ENCODE measurements at places on chromosomes 3 and 15.

DNA sequence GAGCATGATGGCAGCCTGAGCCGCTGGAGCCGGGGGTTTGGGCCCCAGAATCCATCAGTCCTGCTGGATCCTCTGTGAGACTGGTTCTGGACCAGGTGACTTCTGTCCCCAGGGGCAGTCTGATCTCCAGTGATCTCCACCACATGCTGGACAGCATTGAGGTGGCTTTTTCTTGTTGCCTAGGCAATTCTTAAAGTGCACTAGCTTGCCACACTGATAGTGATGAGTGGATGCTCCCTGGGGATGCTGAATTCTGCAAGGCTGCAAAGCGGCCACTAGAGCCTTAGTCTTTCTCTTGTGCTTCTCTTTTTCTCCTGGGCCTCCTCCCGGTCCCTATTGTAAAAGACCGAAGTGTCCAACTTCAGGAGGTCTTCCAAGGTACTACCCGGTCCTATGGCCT, 70.4 kb upstream of the ATP11B start:
- no peak overlapping the region for H3K27ac ChIP-seq
- no peaks in the 10 kb centered on the region for H3K4me1 ChIP-seq
- DNase-seq, result no peak
- H3K27me3 ChIP-seq, result no peaks in the 10 kb centered on the region

DNA sequence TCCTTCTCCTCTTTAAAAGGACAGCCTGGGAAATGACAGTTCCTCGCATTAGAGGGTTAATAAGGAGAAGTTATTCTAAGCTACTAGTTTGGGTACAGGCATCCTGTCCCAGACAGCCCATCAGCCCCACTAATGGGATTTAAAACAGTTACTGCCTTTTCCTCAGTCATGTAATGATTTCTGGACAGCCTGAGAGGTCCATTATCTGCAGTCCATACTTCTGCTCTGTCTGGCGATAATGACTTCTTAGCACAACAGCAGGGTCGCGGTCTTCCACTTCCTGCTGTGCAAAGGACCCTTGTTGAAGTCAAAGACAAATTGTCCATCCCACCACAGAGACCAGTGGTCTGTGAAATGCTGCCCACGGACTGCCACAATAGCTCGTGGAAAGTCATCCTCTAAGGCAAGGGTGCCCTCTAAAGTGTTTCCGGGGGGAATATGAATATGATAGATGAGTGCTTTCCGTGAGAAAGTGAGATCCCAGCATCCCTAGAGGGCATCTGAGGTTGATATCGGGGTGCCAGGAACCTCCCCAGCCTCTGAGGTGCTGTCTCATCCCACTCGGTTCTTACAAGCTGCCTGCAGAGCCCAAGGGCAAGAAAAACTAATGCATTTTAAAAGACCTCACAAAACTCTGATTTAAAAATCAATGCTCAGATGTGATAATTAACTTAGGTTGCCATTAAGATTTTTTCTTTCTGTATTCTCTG, 100.7 kb downstream of the SHOX2 start:
- H3K4me3 ChIP-seq, result no peak overlapping the region
- H3K27ac ChIP-seq, result no peak overlapping the region
- H3K36me3 ChIP-seq, result no peaks in the 10 kb centered on the region
- DNase-seq, result no peak
- no peaks in the 10 kb centered on the region for H3K4me1 ChIP-seq
- no peaks in the 10 kb centered on the region for H3K27me3 ChIP-seq

- no peaks in the 10 kb centered on the region for H3K36me3 ChIP-seq
- H3K27ac ChIP-seq, result no peak overlapping the region
- H3K4me1 ChIP-seq, result no peaks in the 10 kb centered on the region
Observed at GRCh38 chr3:87436781-87437543, 160.6 kb upstream of the POU1F1 start.

DNA sequence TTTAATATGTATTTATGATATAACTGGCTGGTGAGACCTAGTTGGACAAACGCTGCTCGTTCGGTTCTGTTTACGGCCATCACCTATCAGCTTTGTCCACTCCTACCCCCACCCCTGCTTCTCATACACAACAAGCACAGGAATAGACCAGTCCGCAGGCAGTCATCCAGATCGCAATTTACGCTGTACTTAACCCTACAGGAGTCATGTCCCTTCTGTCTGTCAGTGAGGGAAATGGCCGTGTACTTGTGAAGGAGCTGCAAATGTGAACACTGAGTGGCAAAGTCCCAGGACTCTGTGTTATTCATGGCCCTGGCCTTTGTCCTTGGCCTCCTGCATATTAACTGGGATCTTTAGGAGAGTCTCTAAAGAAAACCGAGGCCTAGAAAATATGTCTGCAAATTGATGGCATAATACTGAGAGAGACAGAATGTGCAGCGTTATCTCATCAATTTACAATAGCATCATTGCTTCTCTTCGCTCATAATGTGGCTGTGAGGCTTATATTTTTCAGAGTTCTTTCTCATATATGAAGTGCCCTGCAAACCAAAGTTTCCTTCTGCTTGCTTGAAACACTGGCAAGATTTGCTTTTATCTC, 7.2 kb upstream of the ABHD10 start:
- no peak for DNase-seq
- H3K27me3 ChIP-seq, result no peaks in the 10 kb centered on the region
- H3K27ac ChIP-seq, result no peak overlapping the region

GRCh38 chr3:190596349-190597285, 82.7 kb downstream of the IL1RAP start:
- H3K27ac ChIP-seq, result peak overlapping the region; percentile 1
- no peaks in the 10 kb centered on the region for H3K36me3 ChIP-seq
- no peaks in the 10 kb centered on the region for H3K27me3 ChIP-seq
- peaks cover 22% of the 10 kb centered on the region for H3K4me1 ChIP-seq
- no peak for DNase-seq

DNA sequence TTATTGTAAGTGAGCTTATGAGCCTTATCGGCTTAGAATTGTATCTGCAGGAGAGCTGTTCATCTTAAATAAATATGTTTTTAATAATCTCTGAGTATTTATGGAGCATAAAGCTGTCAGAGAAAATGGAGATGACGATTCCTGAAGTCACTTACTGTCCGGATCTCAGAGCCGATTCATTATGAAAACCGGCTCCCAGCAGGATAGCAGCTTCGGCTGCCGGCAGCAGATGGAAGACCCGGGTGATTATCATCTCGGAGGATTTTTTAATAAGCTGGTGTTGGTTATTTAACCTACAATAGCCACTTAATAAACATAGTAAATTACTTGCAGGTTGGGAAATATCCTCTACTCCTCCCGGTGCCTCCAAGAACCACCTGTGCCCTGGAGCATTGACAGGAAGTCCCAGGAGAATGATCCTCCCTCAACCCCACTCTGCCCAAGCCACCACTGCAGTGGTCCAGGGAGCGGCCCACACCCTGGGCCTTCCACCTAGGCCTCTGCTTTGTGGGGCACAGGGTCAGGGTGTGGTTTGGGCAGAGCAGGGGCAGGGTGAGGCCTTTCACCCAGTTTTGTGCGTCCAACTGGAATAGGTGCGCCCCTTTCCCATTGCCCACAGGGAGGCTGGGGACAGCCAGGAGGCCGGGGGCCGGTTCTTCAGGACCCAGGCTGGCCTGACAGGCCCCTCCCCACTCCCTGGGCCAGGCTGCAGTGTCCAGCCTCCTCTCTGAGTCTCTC, 42.2 kb upstream of the PRR23E start:
- no peak overlapping the region for H3K4me3 ChIP-seq
- H3K27me3 ChIP-seq, result peaks cover 16% of the 10 kb centered on the region
- no peak overlapping the region for H3K27ac ChIP-seq
- H3K4me1 ChIP-seq, result no peaks in the 10 kb centered on the region
- DNase-seq, result no peak

DNA sequence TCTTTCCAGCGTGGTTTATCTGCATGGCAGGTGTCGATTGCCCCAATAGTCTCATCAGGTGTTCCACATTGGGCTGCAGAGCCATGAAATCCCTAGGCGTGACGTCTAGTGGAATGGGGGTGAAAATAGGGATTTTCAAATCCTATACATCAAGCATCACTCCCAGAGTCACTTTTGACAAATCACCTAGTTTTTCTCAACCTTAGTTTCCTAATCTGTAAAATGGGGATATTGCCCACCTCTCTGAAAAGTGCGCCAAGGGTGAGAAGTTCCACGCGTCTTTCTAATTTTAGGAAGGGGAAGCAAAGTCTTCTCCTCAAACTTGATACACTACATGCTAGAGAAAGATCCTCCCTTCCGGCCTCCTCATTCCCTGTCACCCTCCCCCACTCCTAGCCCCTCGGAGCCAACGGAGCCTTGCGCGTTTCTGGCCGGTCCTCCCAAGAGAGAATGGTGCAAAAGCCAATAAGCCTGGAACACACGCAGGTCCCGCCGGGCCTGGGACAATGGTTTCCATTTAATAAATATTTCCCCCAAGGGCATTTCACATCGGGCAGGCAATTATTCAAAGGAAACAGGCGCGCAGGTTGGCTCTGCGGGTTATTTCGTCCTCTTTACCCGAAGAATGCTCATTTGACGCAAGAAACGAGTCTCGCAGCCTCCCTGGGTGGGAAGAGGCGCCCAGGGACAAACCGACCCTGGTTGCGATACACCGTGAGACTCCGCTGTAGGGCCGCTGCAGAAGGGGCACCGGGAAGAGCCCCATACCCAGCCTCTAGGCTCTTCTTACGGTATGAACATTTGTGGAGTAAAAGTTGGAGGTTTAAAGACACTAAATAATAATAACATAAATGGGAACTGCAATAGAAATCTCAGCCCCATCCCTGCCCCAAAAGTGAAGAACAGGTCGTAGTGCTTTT, 1.2 kb upstream of the SOX14 start:
- no peaks in the 10 kb centered on the region for H3K36me3 ChIP-seq
- H3K27ac ChIP-seq, result no peak overlapping the region
- DNase-seq, result no peak
- H3K4me1 ChIP-seq, result peaks cover 38% of the 10 kb centered on the region

GRCh38 chr3:37645517-37646380, 215.9 kb upstream of the CTDSPL start:
- H3K27ac ChIP-seq, result no peak overlapping the region
- DNase-seq, result no peak
- H3K27me3 ChIP-seq, result no peaks in the 10 kb centered on the region
- no peak overlapping the region for H3K4me3 ChIP-seq
- no peaks in the 10 kb centered on the region for H3K36me3 ChIP-seq

- no peak overlapping the region for H3K4me3 ChIP-seq
- H3K36me3 ChIP-seq, result no peaks in the 10 kb centered on the region
- DNase-seq, result no peak
- H3K27me3 ChIP-seq, result no peaks in the 10 kb centered on the region
Observed at GRCh38 chr3:28951772-28952556, 328.9 kb upstream of the RBMS3 start.
